ENCODE measurements at places on chromosomes 1 and 21.

GRCh38 chr1:114345930-114346479, 165.0 kb downstream of the TRIM33 start:
- no peaks in the 10 kb centered on the region for H3K36me3 ChIP-seq
- H3K4me1 ChIP-seq = peaks cover 15% of the 10 kb centered on the region
- peak overlapping the region; percentile 80 for H3K4me3 ChIP-seq
- H3K27me3 ChIP-seq = peaks cover 3% of the 10 kb centered on the region
- no peak for DNase-seq

DNA sequence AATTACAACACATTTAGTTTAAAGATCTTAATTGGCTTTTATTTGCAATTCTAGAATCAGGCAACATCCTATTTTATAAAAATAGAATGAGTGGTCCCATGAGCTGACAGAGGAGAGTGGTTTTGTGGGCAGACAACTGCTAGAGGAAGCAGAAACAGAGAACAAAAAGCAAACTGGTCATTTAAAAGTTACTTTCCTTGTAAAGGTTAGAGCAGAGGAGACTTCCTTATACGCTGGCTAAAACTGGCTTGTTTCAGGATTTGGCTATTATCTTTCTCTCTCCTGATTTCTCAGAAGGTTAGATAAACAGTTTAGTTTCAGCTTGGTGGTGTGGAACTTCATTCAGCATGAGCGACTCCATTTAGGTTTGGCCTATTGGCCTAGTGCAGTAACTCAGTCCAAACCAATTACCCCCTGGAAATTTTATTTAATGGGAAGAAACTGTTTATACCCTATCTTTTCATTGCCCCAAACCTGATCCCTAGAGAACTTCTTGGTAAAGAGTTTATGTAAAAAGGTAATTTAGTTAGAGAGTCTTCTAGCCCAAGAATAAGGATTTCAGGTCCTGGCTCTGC, 32.2 kb upstream of the IL20 start:
- peaks cover 5% of the 10 kb centered on the region for H3K4me1 ChIP-seq
- H3K36me3 ChIP-seq = no peaks in the 10 kb centered on the region
- H3K27me3 ChIP-seq = peaks cover 5% of the 10 kb centered on the region

GRCh38 chr1:172938681-172939080, 112.1 kb downstream of the TNFSF18 start:
- H3K4me1 ChIP-seq = peaks cover 47% of the 10 kb centered on the region
- H3K4me3 ChIP-seq = no peak overlapping the region
- no peak for DNase-seq
- H3K36me3 ChIP-seq = no peaks in the 10 kb centered on the region
- H3K27ac ChIP-seq = no peak overlapping the region

GRCh38 chr1:58436615-58437297, 109.8 kb downstream of the OMA1 start:
- H3K4me3 ChIP-seq = no peak overlapping the region

DNA sequence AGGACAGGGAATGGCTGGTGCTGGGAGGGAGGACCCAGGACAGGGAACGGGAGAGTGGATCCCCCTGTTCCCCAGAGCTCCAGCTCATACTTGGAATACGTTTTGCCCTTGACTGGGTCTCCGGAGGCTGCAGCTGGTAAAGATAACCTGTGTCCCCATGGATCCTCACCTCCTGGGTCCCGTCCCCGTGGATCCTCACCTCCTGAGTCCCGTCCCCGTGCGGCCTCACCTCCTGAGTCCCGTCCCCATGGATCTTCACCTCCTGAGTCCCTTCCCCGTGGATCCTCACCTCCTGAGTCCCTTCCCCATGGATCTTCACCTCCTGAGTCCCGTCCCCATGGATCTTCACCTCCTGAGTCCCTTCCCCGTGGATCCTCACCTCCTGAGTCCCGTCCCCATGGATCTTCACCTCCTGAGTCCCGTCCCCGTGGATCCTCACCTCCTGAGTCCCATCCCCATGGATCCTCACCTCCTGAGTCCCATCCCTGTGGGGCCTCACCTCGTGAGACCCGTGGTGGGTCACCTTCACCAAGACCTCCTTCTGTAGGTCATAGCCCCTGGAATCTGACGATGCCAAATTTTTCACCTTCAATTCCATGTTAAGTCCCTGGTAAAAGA, 61.4 kb downstream of the SCCPDH start:
- H3K27me3 ChIP-seq = no peaks in the 10 kb centered on the region
- H3K4me3 ChIP-seq = no peak overlapping the region
- peak; percentile 94 for DNase-seq

DNA sequence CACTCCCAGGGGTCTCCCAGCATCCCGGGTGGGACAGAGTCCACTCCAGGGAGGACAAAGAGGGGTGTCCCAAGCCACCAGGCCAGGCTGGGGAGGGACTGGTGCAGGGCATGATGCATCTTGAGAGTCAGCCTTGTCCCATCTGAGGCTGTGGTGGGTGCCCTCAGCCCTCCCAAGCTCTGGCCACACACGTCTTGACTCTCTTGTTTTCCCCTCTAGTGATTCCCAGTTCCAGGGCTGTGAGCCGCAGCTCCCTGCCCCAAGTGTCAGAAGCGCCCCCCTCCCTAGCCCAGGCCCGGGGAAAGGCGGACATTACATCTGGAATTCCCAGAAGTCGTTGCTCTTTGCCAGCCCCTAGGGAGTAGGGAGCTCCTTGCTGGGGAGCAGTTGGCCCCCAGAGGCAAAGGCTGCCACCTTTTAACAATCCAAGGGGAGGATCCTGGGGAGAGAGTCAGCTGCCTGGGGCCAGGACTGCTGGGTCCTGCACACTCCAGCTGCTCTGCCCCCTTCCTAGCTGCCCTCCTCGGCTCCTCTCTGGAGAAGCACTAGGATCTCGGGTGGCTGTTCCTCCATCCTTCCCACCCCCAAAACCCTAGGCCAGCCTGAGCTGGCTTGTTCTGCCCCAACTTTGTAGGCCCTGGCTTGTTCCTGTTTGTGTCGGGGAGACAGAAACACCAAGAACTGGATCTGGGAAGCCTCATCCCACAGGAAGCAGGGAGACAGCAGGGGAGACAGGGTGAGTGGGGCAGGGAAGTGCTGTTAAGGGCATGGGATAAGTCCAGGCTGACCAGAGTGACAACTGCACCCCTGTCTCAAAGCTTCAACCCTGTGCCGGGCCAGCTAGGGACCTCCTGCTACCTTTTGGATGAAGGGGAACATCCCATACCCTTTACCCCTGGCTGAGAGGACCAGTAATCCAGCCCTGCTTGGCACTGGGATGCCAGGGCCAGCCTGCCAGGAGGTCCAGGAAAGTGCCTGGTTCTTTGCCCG, 3.2 kb upstream of the PTPN7 start:
- peaks cover 4% of the 10 kb centered on the region for H3K27me3 ChIP-seq
- H3K27ac ChIP-seq = no peak overlapping the region
- DNase-seq = no peak
- no peak overlapping the region for H3K4me3 ChIP-seq
- H3K4me1 ChIP-seq = peaks cover 4% of the 10 kb centered on the region
- no peaks in the 10 kb centered on the region for H3K36me3 ChIP-seq

DNA sequence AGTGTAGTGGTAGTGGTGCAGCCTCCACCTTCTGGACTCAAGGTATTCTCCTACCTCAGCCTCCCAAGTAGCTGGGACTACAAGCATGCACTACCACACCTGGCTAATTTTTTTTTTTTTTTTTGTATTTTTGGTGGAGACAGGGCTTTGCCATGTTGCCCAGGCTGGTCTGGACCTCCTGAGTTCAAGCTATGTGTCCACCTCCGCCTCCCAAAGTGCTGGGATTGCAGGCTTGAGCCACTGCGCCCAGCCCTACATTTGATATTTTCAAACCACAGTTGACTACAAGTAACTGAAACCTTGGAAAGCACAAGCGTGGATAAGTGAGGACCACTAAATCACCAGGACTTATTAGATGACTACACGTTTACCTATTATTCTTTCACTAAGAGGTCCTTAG, 10.0 kb upstream of the PDPN start:
- H3K4me3 ChIP-seq = no peak overlapping the region
- no peaks in the 10 kb centered on the region for H3K36me3 ChIP-seq
- no peak for DNase-seq
- H3K4me1 ChIP-seq = no peaks in the 10 kb centered on the region
- H3K27me3 ChIP-seq = peaks cover 4% of the 10 kb centered on the region

DNA sequence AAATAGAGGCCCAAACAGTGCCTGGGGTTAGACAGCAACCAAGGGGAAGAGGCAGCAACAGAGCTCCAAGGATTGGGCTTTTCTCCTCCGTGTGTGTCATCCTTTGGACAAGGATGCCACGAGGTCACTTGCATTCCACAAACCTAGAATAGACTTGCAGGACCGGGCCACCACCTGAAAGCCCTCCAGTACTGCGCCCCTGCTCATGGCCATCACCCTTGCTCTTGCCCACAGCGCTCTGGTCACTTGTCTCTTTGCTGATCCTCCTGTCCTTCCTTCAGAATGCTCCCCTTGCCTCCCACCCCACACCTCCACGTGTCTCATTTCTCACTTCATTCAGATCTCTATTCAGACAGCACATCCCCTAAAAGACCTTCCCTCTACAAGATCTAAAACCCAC, 247.4 kb downstream of the MATN1 start:
- no peak for DNase-seq
- peaks cover 3% of the 10 kb centered on the region for H3K36me3 ChIP-seq
- no peaks in the 10 kb centered on the region for H3K4me1 ChIP-seq
- H3K27me3 ChIP-seq = peaks cover 6% of the 10 kb centered on the region
- H3K27ac ChIP-seq = no peak overlapping the region
- no peak overlapping the region for H3K4me3 ChIP-seq

DNA sequence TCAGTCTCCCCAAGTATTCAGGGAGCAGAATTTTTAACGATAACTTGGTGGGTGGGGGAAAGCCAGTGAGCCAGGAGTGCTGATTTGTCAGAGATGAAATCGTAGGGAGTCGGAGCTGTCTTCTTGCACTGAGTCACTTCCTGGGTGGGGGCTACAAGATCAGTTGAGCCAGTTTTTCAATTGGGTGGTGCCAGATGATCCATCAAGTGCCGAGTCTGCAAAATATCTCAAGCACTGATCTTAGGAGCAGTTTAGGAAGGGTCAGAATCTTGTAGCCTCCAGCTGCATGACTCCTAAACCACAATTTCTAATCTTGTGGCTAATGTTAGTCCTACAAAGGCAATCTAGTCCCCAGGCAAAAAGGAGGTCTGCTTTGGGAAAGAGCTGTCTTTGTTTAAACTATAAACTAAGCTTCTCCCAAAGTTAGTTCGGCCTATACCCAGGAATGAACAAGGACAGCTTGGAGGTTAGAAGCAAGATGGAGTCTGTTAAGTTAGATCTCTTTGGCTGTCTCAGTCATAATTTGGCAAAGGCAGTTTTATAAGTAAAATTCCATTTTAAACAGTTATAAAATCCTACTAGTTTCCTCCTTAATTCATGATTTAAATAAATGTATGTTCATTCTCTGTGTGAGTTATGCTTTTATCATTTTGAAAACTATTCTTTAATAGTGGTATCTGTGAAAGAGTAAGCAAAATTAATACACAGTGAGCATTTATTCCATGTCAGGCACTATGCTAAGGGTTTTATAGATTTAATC, 51.7 kb downstream of the SLC16A1 start:
- no peaks in the 10 kb centered on the region for H3K36me3 ChIP-seq
- no peak overlapping the region for H3K27ac ChIP-seq
- no peak for DNase-seq
- no peaks in the 10 kb centered on the region for H3K27me3 ChIP-seq

DNA sequence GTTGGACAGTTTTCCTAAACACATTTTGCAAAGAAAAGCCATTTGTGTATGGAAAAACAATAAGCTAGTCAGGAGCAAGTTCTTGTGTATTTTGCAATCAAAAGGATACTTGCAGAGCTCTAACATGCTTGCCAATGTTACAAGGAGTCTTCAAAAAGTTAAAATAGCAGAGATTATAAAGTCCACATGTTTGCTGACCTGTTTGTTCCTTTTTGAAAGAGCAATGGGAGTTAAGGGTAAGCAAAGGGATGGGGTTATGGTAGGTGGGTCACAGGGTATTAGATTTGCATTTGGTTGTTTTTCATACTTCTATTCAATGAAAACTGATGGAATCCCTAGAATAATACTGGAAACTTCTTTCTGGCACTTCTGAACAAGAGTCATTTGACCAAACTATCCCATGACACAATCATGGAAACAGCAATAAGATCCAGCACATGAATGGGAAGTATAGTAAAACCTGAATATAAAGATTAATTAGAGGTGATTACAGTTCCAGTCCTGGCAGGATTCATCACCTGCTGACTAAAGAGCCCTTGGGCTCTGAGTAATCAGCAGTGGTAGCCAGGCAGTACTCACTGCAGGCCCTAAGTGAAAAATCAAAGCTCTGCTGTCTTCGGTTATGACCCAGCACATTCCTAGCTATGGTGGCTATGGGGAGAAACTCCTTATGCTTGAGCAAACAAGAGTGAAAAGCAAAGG, 27.1 kb upstream of the ZC3H11B start:
- H3K36me3 ChIP-seq = no peaks in the 10 kb centered on the region
- H3K27ac ChIP-seq = no peak overlapping the region
- H3K4me1 ChIP-seq = peaks cover 7% of the 10 kb centered on the region
- H3K4me3 ChIP-seq = no peak overlapping the region

- H3K4me3 ChIP-seq = no peak overlapping the region
- H3K27me3 ChIP-seq = no peaks in the 10 kb centered on the region
- peaks cover 14% of the 10 kb centered on the region for H3K4me1 ChIP-seq
- no peak overlapping the region for H3K27ac ChIP-seq
- H3K36me3 ChIP-seq = no peaks in the 10 kb centered on the region
- no peak for DNase-seq
Measured at GRCh38 chr1:195664628-195665027, 943.6 kb downstream of the KCNT2 start.

GRCh38 chr1:107003972-107004371, 52.5 kb upstream of the PRMT6 start:
- H3K4me3 ChIP-seq = no peak overlapping the region
- no peak overlapping the region for H3K27ac ChIP-seq
- DNase-seq = no peak
- H3K4me1 ChIP-seq = no peaks in the 10 kb centered on the region
- peaks cover 9% of the 10 kb centered on the region for H3K27me3 ChIP-seq

DNA sequence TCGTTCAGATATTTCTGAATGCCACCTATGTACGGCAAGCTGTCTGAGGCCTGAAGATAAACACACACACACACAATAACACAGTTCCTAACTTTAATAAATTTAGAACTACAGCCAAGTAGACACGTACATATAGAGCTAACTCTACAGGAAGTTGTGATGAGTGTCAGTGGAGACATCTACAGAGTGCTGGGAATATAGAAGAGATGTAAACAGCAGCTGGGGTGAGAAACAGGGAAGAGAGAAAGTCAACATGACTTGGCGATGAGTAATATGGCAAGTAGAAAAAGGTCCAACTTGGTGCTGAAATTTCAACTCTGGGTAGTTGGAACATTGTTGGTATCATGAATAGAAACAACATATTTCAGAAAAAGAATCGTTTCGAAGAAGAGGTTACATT, 206.5 kb downstream of the ZP4 start:
- no peak overlapping the region for H3K4me3 ChIP-seq
- H3K4me1 ChIP-seq = no peaks in the 10 kb centered on the region
- no peak overlapping the region for H3K27ac ChIP-seq
- H3K36me3 ChIP-seq = no peaks in the 10 kb centered on the region

DNA sequence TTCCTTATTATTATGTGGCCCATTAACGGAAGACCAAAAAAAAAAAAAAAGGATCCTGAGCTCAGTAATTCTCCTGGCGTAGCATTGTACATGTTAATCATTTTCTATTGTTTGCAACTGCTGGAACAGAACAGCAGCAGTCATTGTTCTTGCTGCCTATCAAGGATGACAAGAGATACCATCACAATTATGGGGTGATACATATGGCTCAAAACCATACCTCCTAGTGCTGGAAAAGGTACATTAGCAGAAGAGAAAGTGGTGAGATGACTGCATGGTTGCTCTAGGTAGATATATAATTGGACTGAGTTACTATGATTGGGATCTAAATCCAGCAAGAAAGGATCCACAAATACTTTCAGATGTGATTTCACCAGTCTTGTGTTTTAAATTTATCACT, 13.3 kb upstream of the TLR5 start:
- no peak for DNase-seq
- H3K4me1 ChIP-seq = peaks cover 8% of the 10 kb centered on the region
- H3K27ac ChIP-seq = no peak overlapping the region
- peaks cover 14% of the 10 kb centered on the region for H3K27me3 ChIP-seq
- no peak overlapping the region for H3K4me3 ChIP-seq
- no peaks in the 10 kb centered on the region for H3K36me3 ChIP-seq
